ENCODE measurements at places on chromosomes 1 and 21.

GRCh38 chr1:60600532-60600931, 481.8 kb upstream of the NFIA start:
- DNase-seq, result no peak

DNA sequence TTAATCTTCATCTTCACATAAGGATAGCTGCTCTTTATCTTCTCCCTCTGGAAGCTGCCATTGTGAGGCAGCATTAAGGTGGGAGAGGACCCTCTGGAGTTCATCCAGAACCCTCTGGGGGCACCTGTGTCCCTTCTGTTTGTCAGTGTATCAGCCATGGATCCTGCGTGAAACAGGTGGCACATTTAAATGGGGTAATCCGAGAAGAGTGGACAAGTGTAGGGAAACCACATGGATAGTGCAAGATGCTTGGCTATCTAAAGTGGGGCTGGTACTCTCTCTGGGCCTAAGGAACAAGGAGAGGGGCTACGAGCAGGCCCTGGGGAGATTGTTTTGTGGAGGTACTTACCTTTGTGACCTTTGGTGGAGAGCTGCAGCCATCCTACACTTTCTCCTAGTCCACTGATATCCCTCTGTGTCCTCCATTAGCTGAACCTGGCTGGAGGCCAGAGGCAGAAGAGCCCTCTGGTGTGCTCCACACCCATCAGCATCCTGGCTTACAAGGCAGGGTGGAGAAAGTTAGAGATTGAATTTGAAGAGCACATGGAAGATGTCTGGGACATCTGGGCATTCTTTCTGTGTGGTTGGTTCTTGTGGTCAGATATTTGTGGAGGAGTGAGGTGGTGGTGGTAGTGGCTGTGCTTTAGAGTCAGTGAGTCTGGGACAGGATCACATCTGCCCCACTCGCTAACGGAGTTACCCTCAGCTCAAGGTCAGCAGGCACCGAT, 117.7 kb downstream of the FGGY start:
- DNase-seq, result no peak

GRCh38 chr1:228362141-228362883, 44.3 kb downstream of the TRIM11 start:
- no peak for DNase-seq

DNA sequence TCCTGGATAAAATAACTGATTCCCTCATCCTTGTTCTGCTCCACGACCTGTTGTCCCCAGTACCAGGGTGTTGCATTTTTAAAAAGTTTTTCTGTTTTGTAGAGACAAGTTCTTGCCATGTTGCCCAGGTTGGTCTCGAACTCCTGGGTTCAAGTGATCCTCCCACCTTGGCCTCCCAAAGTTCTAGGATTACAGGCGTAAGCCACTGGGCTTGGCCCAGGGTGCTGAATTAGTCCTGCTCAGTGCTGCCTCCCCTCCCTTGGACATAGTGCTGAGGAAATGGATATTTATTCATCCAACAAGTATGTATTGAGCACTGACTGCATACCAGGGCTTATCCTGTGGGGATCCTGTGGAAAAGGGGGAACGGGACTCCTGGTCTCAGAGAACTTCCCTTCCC, 126.4 kb downstream of the PTPRU start:
- DNase-seq, result no peak

- DNase-seq, result no peak
Observed at GRCh38 chr21:28657566-28657965, 335.1 kb downstream of the LTN1 start.

DNA sequence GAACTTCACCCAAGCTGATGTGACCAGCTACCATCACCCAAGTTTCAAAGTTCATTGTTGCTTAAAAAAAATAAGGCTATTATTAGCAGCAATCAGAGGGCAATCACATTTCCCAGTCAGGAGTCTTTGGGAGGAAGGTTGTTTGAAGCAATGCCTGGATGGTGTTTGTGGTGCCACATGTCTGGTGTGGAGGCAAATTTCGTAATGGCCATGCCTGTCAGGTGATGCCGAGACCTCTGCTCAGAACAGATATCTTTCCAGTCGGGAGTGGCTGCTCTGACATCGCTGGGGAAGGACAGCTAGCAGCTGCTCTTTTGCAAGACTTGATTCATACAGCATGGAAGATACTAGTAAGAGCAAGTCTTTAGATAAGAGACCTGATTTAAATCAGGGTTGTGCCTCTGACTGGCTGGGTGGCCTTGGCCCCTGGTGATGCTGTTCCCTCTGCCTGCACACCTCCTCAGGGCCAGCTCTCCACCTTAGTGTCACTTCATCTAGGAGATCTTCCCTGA, 187.8 kb upstream of the JUN start:
- no peak for DNase-seq

DNA sequence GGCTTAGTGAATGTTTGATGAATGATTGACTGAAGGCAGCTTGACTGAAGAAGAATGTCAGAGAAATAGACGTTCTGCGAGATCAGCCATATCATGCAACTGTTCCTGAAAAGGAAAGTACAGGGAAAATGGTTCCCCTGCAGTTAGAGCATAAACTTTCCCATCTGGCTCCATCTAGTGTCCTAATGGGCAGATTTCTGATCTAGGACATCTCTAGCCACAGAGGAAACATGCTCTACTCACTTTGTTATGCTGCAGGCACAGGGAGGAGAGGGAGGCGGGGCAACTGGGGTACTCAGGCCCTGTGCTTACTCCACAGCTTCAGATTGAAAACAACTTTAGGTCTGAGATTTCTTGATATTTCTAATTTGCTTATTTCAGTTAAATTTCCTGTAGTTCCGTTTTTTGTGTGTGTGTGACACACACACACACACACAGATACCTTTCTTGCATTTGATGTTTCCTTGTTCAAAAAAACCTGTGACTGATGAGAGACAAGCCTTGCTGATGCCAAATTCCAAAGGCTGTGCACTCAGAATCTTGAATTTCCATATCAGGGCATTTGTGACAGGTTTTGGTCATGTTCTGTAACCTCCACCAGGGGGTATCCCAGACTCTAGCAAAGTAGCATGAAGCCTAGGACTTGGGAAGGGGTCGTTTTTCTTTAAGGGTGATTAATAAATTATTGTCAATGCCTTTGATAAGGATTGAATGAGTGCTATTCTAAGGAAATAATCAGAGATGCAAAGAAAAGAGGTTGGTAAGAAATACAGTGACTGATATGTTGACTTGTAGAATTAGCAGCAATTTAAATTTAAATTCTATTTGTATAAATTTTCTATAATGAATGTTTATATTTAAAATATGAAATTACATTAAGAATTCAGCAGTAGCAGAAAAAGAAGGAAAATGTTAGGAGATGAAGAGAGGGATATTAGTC, 139.7 kb upstream of the BEND5 start:
- DNase-seq, result no peak

- no peak for DNase-seq
Observed at GRCh38 chr1:210942513-210942912, 191.4 kb downstream of the KCNH1 start.

DNA sequence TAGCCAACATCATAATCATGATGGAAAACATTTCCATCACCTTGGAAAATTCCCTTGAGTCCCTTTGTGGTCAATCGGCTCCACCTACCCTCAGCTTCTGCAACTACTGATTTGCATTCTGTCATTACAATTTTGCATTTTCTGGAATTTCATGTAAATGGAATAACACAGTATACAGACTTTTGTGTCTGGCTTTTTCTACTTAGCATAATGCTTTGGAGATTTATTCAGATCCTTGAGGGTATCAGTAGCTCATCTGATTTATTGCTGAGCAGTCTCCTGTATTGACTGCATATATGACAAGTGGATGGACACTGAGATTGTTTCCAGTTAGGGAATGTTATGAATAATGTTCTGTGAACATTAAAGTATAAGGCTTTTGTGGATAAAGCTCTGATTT, 358.3 kb downstream of the USP25 start:
- no peak for DNase-seq

- peak; percentile 16 for DNase-seq
Observed at GRCh38 chr1:16167331-16168143, 11.7 kb upstream of the EPHA2 start.

DNA sequence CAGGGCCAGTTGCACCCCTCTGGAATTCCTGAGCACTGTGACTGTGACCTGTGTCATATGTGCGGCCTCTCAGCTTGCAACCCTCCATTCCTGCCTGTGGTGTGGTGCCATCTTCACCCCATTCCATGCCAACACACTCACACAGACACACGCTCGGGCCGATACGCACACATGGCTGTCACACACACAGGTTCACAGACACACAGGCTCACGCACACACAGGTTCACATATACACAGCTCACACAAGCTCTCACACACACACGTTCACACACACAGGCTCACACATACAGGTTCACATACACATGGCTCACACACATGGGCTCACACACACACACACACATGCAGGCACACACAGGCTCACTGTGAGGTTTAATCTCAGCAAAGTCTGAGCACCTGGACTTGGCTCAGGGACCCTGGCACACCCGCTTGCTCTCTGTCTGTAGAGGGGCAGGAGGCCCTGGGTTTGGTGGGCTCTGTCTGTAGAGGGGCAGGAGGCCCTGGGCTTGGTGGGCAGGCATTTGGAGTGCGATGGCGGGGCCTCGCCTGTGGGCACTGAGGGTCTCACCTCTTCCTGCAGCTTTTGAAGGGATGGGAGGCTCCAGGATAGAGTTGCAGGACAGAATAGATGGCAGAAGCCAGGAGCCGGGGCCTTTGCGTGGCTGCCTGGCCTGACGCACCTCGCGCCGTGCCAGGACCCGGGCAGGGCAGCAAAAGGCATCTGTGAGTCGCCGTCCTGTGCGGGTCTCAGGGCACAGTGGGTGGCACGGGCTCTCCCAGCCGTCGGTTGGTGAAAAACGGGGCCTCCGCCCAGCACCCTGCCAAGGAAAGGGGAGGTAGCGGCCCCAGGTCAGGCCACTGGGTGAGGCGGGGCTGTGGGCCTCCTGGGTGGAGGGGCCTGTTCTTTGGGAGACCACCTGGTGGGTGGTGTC, 17.1 kb downstream of the COL18A1 start:
- no peak for DNase-seq

DNA sequence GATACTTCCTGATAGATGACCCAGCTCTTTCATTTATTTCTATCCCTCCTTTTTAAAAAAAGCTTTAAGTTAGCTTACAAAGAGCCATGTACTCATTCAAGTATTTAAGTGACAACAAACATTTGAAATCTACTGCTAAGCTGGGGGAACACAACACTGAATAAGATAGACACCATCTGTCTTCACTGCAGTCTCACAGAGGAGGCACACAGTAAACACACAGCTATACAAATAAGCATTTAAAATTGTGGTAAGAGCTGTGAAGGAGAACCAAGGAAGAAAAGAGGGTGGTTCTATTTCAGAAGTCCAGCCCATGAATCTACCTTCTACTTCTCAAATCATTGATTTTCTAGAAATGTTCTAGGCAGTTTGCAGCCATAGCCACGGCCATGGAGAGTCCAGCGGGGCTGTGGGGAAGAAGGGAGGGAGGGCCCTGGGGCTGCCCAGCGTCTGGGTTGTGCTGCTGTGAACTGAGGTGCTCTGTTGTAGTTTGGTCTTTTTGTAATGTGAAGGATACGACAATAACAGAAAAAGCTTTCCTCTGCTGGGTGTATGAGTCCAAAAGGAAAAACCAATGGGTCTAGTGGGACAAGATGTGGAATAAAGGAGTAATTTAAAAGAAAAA, 28.2 kb downstream of the PRDM2 start:
- no peak for DNase-seq

- no peak for DNase-seq
Observed at GRCh38 chr1:19750101-19750881, 49.4 kb downstream of the TMCO4 start.

DNA sequence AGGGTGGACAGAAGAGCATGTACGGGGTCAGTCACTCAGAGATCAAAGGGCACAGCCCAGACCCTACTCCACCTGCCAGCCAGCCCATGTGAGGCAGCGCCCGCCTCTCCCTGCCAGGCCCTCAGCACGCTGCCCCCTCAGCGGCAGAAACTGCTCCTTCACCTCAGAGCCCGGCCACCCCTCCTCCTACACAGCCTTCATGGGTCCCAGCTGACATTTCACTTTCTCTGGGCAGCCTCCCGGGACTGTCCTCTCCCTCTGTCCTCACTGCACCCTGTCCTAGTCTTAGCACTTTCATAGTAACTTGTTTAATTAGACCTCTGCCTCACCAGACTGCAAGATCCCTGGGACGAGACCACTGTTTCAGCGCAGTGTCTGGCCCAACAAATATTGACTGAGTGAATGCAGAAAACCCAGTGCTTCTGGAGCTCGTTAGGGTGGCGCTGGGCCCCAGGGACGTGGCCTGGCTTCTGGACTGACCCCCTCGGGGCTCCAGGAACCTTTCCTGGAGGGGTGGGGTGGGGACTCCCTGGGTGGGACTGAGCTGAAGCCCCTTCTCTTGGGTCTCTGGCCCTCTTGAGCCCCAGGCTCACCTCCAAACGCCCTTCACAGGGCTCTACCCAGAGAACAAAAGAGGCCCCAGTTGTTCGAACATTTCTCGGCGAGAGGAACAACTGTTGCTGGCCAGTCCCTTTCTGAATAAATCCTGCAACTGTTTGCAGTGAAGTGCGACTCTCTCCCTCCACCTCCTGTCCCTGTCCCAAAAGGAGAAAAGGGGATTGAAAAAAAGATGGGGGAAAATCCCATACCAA, 114.9 kb downstream of the CASZ1 start:
- no peak for DNase-seq

DNA sequence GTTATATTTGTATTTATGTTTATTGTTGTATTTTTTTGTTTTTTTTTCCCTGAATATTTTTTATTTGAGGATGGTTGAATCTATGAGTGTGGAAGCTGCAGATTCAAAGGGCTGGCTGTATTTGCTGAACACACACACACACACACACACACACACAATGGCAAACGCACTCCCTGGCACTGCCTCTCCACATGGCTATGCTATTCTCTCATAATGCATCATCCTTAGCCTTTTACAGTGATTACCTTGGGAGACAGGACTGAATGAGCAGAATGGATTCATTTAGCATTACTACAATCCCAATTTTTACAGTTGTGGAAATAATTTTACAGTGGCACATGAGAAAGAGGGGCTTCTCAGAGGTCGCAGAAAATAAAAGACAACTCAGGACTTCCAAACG, 390.1 kb downstream of the PCP4 start:
- no peak for DNase-seq

- DNase-seq, result no peak
Observed at GRCh38 chr1:224168859-224169380, 14.1 kb upstream of the DEGS1 start.

GRCh38 chr1:68815632-68816031, 318.8 kb upstream of the DEPDC1 start:
- no peak for DNase-seq

GRCh38 chr1:219417610-219418009, 195.3 kb downstream of the ZC3H11B start:
- DNase-seq, result no peak

- no peak for DNase-seq
Observed at GRCh38 chr1:115255154-115255553, 82.9 kb downstream of the NGF start.

- no peak for DNase-seq
Observed at GRCh38 chr1:110961902-110962301, 1.8 kb downstream of the LRIF1 start.

DNA sequence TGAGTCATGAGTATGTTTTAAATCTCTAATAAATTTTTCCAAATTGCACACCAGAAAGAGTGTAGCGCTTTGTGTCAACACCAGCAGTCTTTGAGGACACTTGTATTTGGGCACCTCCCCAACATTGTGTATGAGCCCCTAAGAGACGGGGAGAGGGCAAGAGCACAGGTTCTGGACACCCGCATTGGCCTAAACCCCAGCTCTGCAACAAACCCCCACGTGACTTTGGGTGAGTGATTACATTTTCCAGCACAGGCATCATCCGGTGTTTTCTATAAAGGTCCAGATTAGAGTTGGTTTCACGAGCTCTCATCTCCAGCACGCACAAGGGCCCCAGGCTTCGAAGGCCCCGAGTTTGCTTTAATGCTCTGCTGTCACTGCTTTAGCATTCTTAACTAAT, 66.3 kb upstream of the SLC45A1 start:
- no peak for DNase-seq

- DNase-seq, result no peak
Observed at GRCh38 chr1:167431909-167432650, 86.2 kb downstream of the CD247 start.
